Dermis blood vessel endothelial cell (primary cell): ENCODE measurements at places on chromosomes 4 and X.

- no peak for DNase-seq
Measured at GRCh38 chrX:104117759-104118158, 5.4 kb downstream of the ZCCHC18 start.

GRCh38 chr4:7648544-7649395 lies 214.0 kb upstream of the PSAPL1 start:
- no peak for DNase-seq

DNA sequence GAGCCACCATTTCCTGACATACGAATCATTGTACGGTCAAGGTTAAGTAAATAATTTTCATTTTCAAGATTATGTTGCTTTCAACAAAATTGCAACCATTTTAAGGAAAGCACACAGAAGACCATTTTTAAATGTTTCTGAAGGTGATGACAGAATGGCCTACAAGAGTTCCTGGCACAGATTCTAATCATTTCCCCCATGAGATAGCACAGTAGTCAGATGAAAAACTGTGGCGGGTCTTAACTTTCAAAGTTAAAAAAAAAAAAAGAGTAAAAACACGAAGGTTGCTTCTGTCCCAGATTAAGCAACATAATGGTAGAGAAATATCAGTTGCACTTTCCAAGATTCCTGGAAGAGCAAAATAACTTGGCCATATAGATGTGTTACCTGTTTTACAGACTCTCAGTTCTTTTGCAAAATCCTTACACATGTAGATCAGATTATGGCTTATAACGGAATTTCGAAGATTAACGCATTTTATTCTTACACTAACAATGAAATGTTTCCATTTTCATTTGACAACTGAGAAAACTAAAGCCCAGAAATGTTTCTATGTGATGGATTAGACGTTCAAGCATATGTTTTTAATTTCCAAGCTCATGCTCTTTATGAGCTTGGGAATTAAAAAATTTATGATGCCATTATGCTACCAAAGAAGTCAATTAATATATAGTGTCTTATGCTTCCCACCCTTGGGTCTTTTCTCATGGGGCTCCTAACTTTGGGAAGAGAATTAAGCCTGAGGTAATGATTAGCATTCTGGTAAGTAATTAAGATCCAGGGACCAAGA lies 335.1 kb upstream of the CLNK start:
- no peak for DNase-seq

GRCh38 chr4:68864438-68865187 lies 48.8 kb downstream of the UGT2B10 start:
- DNase-seq = no peak

GRCh38 chr4:26008737-26009136 lies 94.7 kb downstream of the SMIM20 start:
- DNase-seq = no peak

DNA sequence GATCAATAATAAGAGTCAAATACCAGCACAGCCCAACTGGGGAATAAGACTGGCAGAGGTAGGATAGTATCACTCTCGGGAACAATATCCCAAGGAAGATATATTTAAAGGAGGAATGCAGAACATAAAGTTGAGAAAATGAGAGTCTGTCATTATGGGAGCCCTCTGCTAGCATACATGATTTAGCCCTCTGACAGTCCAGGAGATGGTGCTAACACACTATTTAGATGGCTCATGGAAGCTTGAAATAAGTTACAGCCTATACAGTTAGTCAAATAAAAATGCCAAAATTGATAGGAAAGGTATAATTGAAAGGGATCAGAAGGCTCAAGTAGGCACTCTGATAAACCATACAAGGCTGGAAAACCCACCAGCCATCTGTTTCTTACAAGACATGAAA lies 201.0 kb upstream of the NEIL3 start:
- peak; percentile 10 for DNase-seq

DNA sequence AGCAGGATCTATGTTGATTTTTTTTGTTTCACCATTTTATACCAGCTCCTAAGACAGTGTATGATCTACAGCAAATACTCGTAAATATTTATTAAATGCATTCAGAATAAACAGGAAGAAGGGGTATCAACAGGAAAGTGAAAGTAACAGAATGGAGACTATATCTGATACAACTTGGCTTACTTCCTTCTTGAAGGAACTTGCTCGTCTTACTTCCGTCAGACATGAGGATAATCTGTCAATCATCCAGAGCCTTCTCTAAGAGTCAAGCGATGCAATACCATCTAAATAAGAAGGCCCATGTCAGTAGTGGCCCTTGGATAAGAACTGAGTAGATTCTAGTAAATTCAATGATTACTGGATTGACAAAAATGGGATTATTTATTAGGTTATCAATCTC lies 84.2 kb downstream of the CAMK2D start:
- no peak for DNase-seq

GRCh38 chr4:82839624-82840023 lies 41.0 kb upstream of the SCD5 start:
- peak; percentile 70 for DNase-seq

DNA sequence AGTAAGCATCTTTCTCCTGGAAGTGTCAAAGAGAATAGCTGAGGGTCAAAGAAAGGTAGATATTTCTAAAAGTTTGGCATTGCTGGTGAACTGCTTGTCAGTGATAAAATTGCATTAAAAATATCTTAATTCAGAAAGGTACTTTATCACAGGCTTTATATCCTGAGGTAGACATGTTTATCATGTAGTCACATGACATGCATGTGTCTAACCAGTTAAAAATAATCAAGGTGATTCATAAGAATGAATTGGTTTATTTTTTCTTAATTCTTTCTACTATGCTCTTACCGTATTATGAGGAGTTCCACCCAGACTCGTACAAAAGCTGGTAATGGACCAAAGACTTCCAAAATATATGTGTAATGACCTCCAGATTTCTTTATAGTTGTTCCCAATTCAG lies 6.1 kb downstream of the SLC7A11 start:
- peak; percentile 42 for DNase-seq

DNA sequence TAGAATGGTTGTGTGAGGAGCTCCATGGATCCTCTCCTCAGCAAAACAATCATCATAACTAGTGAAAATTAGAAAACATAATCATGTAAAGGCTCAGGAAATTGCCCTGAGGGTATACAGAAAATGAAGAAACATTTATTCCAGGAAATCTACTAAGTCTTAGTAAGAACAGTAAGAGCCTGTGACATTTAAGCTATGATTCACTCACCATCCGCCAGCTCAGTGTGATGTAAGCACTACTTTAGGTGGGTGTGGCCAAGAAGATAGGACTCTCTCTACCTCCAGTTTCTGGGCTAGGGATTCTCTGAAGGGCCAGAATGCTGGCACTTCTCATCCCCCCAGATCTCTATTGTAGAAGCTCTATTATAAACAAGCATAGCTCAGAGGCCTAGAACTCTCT lies 147.5 kb downstream of the DLG3 start:
- DNase-seq = peak; percentile 0

DNA sequence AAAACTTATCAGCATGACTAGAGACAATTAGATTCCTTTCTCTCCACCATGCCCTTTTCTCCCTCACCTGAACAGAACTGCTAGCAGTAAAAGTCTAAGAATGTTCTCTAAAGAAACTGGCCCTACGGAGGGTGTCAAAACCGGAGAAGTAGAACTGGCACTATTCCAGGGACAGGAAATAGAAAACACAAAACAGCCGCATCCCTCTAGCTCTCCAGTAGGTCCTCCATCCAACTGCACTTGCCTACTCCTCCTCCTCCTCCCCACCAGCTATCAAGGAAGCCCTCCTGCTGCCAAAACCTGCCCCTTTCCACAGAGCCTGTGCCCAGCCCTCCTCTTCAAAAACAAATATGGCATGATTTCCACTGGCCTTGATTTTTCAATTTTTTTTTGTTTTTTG lies 28.4 kb downstream of the FUNDC1 start:
- DNase-seq = no peak

- DNase-seq = peak; percentile 22
Measured at GRCh38 chr4:55398461-55398860, 2.7 kb downstream of the TMEM165 start.

- DNase-seq = peak; percentile 56
Measured at GRCh38 chr4:77433418-77433733, 172.2 kb upstream of the CXCL13 start.

- no peak for DNase-seq
Measured at GRCh38 chrX:916230-916599, 285.6 kb downstream of the SHOX start.

- no peak for DNase-seq
Measured at GRCh38 chr4:152540293-152540674, 4.4 kb upstream of the FBXW7 start.

- DNase-seq = no peak
Measured at GRCh38 chr4:40687676-40688389, 58.2 kb upstream of the RBM47 start.

DNA sequence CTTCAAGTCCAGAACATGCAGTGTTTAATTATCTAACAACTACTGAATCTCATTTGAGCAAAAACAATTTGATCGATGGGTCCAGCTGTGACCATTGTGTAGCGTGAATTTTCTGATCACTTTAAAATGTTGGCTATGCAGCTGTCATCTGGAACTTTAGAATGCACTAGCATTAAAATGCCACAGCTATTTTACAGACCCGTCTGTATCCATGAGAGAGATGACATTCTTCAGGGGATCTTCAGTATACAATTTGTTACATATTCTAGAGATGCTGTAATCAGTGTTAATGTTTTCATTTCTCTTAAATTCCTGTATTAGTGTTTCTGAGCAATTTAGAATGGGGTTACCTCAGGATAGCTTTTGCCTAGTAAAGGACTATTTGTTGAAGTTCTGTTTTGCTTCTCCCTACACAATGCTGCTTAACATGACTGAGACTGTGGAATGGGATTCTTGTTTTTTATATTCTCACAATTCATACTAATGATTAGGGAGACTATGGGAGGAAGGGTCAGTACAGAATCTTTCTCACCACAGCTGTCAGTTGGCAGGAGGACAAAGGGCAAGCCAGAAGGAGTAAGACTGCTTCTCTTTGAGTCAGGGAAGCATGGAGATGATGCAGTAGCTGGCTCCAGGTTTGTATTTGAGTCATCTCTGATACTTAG lies 13.2 kb upstream of the CTSO start:
- no peak for DNase-seq

GRCh38 chrX:118666521-118666920 lies 60.9 kb upstream of the IL13RA1 start:
- DNase-seq = no peak

GRCh38 chr4:80073473-80074008 lies 512 bp upstream of the ANTXR2 start:
- DNase-seq = no peak

DNA sequence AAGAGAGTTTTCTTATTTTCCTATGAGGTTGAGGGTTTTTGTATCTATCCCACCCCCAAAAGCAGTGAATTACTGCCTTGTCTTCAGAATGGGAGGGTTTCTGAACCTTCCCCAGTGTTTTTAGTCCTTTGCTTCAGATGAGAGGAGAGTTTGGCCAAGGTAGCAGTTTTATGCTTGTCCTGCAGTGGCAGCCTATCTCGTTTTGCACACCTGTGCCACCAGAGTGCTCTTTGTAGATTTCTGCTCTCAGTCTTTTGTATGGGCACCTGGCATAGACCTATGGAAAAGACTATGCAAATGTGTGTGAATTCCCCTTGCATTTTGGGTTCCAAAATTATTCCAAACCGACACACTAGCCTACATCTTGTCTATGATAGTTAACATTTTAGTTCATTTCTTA lies 5.8 kb downstream of the TBC1D19 start:
- no peak for DNase-seq

- no peak for DNase-seq
Measured at GRCh38 chr4:84499624-84499982, 511 bp upstream of the NKX6-1 start.

GRCh38 chr4:1116838-1117237 lies 3.5 kb upstream of the RNF212 start:
- DNase-seq = no peak

DNA sequence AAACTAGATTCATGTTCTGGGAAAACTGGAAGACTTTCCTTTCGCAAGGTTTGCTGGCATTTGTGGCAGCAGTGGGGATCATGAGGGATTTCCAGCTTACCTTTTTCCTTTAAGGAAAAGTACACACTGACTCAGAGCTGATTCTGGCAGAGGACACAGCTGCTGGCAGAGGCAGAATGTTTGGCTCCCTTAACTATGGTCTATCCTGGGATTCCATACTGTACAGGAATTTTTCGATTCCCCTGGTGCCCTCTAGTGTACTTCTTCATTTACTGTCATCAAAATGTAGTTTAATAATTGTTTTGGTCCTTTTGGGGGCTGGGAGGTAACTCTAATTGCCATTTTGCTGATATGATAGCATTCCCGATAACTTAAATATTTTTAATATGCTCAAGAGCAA lies 152.7 kb downstream of the GABRG1 start:
- no peak for DNase-seq

DNA sequence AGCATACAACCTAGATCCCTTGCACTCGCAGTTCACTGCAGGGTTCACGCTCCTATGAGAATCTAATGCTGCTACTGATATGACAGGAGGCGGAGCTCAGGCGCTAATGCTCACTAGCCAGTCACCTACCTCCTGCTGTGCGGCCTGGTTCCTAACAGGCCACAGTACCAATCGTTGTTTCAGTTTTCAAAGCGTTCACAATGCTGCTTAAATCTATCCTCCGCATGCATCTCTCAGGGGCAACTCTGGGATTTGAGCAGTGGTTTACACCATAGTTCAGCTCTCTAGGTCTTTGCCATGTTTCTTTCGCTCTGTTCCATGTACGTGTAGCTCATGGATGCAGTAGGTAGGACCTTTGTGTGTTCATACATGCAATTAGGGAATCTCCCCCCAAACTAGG lies 47.2 kb downstream of the CLOCK start:
- no peak for DNase-seq

GRCh38 chr4:121642876-121643585 lies 53.7 kb downstream of the ANXA5 start:
- DNase-seq = no peak

DNA sequence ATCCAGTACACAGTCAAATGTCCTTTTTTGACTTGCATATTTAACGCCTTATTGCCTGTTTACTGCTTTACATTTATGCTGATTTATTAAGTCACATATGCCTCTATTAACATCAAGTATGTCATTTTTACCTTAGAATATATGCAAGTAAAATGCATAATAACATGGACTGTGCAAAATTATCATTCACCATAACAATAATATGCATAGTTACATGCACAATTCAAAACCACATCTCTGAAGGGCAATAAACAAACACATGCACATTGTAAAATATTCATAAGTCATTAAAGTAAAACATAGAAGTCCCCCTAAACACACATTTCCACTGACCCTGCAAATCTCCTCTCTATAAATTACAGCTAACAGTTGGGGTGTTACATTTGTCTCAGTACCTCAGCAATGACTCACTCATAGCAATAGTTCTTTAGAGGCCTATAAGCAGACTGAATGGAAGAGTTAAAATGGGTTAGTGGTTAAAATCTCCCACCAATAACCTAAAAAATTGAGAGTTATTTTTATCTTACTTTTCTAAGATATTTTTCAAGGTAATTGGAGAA lies 61.1 kb downstream of the ADAMTS3 start:
- DNase-seq = no peak

GRCh38 chrX:100681599-100681998 lies 37.6 kb downstream of the SRPX2 start:
- DNase-seq = no peak

- DNase-seq = no peak
Measured at GRCh38 chrX:40091691-40092421, 5.9 kb downstream of the BCOR start.

GRCh38 chr4:99414401-99414800 lies 20.7 kb downstream of the ADH7 start:
- no peak for DNase-seq
